Right forelimb (tissue), 1 donor: ENCODE measurements at places on chromosomes 13 and 19.
A peak's percentile ranks its signal among the peaks of the same experiment; 100 is the strongest.

DNA sequence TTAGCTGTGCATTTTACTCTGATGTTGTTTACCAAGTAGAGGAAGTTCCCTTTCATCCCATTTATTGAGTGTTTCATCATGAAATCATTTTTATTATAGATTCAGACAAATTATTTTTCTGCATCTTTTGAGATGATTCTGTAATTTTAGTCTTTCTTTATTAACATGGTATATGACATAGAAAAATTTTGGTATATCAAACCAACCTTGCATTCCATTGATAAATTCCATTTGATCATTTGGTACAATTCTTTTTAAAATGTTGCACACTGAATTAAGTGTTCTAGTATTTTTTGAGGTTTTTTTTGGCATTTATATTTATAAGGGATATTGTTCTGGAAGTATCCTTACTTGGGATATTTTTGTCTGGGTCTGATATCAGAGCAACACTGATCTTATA, 308.4 kb downstream of the DLEU7 start:
- no peak for DNase-seq

DNA sequence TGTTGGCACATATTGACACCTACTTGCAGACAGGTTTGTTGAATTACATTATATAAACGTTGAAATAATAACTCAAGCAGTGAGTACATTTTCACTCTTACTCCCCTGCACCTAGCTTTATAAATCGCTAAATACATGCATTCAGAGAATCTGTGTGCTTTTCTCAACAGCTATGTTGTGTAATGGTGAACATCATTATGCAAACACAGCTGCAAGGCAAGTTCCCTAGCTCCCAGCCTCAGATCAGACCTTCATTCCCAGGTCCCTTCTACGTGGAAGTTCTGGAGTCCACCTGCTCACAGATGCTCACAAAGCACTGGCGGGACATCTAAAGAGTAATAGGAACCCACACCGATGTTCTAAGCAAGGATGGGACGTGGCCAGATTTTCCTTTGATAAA, 86.8 kb upstream of the PEG3 start:
- DNase-seq = no peak

DNA sequence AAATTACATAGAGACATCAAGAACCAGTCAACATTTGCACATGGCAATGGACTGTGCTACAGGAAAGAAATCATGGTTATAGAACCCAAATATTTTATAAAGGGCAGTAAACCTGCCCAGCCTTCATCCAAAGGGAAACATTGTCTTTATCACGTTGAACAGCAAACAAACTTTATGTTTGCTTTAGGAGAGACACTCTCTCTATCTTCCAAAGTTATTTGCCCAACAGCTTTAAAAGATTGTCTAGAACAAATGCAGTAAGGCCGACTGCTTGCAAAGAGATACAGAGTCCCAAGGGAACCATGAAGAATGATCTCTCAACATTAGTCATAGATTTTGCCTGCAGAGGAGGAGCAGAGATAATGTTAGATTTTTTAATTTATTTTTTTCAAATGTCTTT, 1323.5 kb upstream of the SLC10A2 start:
- DNase-seq = no peak

DNA sequence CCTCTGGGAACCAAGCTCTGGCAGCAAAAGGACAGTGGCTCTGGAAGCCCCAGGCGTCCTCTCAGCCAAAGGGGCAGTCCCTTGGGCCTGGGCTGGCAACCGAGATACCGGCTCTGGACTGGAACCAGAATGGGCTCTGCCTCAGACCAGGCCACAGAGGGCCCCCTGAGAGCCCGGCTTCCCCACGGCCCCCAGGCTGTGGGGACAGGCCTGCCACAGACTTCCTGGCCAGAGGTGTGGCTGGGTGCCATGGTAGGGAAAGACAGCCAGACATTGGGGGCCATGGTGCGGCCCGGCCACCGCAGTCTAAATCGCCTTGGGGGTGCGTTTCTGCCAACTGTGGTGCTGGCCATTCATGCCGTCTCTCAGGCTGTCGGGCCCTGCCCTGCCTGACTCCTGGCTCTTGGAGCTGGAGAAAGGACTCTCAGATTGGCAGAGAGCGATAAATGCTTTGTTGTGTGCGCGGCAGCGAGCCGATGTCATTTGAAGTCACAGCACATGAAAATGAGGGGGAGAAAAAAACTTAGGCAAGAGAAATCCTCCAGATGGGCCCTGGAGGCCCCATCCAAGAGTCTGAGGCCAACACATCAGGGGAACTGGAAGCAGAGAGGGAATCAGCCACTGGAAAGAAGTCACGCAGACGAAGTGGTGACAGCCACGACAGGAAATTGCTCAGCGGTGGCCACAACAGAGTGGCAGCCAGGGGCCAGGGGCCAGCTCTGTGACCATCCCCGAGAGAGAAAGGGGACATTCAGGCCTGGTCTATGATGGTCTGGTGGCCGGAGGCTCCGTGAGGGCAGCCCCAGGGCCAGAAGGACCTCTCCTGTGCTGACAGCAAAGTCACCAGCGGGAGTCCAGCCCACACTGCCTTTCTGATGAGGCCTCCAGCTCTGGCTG, 26.5 kb downstream of the SH3GL1 start:
- no peak for DNase-seq

DNA sequence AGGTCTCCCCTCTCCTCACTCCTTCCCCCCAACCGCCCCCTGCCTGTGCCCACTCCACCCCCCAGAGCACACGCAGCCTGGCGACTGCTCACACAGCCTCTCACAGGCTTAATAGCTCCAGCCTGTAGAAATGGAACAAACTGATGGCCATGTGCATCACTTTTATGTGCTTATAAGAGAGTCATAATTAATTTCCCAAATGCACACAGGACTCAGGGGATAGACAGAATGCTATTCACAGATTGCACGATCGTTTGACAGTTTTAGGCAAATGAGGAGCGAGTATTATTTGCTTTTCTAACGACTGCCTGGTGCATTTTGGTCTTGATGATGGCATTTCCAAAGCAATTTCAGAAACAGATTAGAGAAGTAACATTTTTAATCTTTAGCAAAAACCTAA, 97.7 kb upstream of the VSTM2B start:
- DNase-seq = no peak

- DNase-seq = no peak
Measured at GRCh38 chr13:77459592-77459991, 75.9 kb upstream of the SCEL start.

- DNase-seq = no peak
Measured at GRCh38 chr13:22137361-22138050, 466.6 kb downstream of the FGF9 start.

- no peak for DNase-seq
Measured at GRCh38 chr13:71464686-71465085, 402.3 kb downstream of the DACH1 start.

DNA sequence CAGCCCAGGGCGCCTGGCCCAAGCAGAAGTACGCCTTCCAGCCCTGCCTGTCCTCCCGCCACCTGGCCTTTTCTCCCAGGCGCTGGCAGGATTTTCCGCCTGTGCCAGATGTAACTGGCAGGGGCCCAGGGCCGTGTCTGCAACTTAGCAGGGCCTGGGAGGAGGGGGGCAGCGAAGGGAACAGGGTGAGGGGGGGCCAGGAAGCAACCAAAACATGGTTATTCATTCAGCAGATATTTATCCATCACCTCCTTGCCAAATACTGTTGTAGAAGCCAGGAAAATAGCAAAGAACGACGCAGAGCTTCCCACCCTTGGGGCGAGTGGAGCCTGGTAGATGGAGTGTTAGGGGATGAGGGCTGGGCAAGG, 5.6 kb downstream of the TLE6 start:
- DNase-seq = peak; percentile 92

DNA sequence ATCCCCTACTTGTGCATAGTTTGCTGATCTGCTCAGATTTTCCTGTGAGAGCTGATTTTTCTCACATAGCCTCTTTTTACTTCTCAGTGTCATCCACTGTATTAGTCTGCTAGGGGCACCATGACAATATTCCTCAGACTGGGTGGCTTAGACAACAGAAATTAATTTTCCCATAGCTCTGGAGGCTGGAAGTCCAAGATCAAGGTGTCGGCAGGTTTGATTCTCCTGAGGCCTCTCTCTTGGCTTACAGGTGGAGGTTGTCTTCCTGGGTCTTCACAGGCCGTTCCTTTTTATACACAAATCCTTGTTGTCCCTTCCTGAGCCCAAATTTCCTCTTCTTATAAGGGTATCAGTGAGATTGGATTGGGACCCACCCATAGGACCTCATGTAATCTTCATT, 9.2 kb downstream of the LRCH1 start:
- no peak for DNase-seq

GRCh38 chr13:33169273-33169980, 116.1 kb downstream of the STARD13 start:
- no peak for DNase-seq

GRCh38 chr19:41701401-41702075, 6.9 kb upstream of the CEACAM5 start:
- DNase-seq = peak; percentile 34

GRCh38 chr19:42184401-42184861, 33.0 kb downstream of the DEDD2 start:
- peak; percentile 78 for DNase-seq

DNA sequence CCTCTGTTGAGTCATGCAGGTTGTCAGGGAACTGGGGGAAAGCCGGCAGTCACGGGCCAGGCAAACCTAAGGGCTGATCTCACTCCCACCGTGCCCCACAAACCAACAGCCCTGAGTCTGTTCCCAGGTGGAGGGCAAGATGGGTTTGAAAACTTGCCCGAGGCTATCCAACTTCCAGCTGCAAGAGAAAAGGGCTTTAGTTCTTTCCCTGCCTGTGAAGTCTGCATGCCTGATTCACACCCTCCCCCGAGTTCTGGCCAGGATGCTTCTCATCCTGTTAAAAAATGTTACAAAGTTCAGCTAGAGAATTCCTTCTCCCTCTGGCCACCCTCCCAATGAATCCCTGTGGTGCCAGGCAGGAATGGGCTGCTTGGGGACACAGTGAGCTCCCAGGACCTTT, 33.1 kb downstream of the MYO16 start:
- no peak for DNase-seq

DNA sequence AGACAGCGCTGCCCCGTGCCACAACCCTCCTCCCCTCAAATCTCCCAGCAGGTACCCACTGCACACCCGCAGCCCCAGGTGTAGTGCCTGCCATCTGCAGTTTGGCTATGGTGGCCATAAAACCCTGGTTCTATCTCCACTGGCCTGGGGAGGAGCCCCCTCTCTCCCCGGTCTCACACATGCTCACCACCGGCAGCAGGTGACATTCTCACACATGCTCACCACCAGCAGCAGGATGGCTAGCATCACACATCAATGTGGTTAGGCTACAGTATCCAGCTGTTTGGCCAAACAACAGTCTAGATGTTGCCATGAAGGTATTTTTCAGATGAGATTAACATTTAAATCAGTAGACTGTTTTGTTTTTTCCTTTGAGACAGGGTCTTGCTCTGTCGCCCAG, 31.1 kb downstream of the ELL start:
- no peak for DNase-seq

GRCh38 chr13:30157616-30157993, 149.7 kb downstream of the KATNAL1 start:
- DNase-seq = no peak

- DNase-seq = no peak
Measured at GRCh38 chr19:35170359-35171061, 16.0 kb downstream of the FXYD5 start.

GRCh38 chr13:109779074-109779473, 7.3 kb downstream of the IRS2 start:
- DNase-seq = no peak

DNA sequence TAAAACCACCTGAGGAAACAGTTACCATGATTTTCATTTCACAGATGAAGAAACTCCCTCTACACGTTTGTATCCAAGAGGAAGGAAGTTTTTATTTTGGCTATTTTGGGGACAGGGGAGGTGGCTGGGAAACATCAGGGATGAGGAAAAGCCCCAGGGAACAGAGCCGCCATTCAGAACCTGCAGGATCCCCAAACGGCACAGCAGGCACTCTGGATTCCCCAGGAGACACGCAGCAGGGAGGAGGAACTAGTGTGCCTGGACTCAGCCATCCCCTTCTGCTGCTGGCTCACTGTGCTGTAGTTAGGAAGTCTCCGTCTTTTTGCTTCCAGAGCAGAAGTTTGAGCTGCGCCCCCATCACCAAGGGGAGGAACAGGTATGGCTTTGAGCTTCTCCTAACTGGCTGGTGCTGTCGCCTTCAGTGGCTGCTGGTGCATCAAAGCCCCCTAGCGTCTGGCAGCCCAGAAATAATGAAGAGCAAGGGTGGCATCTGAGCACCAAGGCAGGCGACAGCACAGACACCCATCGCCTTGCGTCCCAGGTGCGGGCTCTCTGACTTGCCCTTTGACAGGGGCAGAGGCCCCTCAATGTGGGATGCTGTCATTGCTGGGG, 4.2 kb downstream of the NAPA start:
- DNase-seq = no peak

DNA sequence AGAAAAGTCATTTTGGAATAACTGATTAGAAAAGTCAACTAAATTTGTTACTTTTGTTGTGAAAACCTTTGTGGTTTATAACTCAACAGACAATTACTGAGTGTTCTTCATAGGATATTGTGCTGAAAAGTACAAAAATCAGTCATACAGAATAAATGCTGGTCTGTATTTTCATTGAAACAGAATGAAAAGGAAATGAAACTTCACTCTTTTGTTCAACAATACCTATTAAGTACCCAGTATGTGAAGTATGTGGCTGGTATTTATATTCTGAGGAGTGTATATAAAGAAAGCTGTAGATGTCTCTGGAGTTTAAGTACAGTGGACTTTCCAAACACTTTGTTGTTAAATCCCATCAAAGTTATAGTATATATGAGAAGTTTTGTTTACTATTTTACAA, 828.4 kb upstream of the ATXN8OS start:
- no peak for DNase-seq

DNA sequence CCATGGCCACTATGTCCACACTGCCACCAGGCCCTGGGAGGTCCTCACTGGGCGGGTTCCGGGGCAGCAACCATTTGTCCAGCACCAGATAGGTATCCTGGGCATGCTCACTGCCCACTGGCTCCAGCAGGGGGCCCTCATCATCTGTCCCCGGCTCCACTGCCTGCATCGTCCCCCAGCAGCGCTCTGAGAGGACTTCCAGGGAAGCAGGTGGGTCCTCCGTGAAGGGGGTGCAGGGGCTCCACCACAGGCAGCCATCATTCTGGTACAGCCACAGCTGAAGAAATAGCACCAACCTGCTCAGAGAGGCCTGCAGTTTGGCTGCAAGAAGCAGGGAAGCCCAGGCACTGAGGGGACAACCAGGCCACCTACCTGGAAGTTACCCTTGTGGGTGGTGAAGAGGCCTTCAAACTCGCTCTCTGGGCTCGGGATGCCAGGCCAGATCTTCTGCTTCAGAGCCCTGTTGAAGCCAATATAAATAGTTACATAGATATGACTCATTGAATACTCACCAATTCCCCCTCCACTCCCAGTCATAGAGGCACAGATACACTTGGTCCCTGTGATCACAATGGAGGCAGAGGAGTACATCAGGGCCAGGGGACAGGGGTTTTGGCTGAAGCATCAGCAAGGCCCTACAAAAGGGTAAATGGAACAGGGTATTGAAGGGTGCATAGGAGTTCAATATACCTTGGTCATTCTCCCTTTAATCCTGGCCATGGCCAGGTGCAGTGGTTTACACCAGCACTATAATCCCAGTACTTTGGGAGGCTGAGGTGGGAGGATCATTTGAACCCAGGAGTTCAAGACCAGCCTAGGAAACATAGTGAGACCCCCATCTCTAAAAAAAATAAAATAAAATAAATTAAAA, 4.1 kb downstream of the SWSAP1 start:
- no peak for DNase-seq
